Activated CD4-positive, alpha-beta T cell treated with anti-CD3 and anti-CD28 coated beads, Interleukin-2, Interleukin-6, amounts not matched to agents 100 ng/mL and 50 ng/mL, durations not matched to agents 16 hours and 8 hours (primary cell): ENCODE measurements at places on chromosomes 5 and 9.

DNA sequence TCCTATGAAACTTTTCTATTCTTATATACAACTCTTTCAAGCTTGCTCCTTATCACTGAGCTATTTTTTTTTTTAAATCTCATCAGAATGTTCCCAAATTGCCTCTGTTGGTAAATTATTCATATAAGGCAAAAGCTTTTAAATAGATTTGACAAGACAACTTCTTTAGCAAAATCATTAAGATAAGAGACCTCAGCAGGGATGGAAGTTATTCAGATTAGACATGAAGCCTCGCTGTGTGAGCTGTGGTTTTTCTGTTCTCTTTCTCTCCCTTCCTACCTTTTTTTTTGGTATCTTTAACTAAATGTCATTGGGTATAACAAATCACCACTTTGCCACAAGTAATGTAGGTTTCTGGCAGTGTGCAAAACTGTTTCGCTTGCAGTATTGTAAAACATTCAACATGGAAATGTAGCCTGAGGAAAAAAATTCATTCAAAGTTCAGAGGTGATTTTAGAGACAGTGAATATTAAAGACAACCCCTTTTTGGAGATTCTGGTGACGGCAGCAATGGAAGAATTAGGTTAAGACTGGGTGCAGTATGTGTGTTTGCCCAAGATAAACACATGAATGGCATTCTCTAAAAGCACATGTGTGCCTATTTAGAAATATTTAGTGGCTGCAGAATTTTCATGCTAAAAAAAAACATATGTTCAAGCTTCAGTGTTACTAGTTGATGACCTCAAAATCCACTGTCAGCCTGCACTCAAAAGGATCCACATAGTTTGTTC lies 467.1 kb downstream of the ZNF608 start:
- no peak for DNase-seq

DNA sequence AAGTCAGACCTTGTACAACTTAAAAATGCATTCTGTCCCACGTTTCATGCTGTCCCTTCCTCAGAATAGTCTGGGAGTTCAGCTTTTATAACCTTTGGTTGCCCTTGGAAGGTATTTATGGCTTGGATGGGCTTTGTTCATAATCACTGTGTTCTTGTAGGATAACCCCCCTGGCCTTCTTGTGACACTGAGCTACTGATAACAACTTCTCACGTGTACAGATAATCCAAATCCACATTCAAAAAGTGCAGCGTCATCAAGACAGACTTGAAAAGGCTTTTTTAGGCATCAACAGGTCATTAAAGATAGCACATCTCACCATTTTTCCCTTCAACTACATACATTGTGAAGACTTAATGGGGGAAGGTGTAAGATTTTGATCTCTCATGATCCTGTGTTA lies 42.0 kb downstream of the SLC1A3 start:
- DNase-seq: no peak

GRCh38 chr9:11199335-11199734 lies 586.5 kb upstream of the PTPRD start:
- no peak for DNase-seq

GRCh38 chr5:1363160-1363559 lies 18.3 kb upstream of the CLPTM1L start:
- no peak for DNase-seq

DNA sequence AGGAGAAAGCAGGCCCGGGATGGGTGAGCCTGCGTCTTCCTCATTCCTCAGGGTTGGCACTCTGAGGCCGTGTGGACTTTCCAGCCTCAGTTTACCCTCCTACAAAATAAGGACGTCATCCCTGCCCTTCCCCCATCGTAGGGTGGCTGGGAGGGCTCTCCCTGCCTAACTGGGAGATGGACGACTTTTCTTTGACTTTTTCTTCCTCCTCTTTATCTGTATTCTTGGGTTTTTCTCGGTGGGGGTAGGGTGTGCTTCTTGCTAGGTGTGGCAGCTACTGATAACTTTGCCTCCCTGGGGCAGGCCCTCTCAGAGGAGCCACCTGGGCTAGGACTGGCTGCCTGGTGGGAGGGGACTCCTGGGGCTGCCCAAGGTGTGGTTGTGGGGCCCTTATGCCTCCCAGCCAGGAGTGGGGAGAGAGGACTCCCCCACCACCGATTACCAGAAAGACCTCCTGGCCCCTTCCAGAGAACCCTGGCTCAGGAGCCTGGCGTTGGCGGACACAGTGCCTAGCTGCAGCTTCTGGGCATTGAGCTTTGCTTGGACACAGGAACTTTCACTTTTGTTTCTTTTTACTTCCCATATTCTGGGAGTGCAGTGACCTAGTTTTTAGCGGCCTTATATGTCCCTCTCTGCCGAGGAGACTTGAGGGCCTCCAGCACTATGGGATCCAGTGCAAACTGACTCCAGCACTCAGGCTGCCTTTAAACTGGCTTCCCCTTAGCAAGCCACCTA lies 6.1 kb downstream of the GLIPR2 start:
- no peak for DNase-seq

- DNase-seq: no peak
These were observed 23.3 kb upstream of the ACO1 start for GRCh38 chr9:32360983-32361673.

- DNase-seq: no peak
These were observed 219.3 kb downstream of the CEMIP2 start for GRCh38 chr9:71549023-71549422.

DNA sequence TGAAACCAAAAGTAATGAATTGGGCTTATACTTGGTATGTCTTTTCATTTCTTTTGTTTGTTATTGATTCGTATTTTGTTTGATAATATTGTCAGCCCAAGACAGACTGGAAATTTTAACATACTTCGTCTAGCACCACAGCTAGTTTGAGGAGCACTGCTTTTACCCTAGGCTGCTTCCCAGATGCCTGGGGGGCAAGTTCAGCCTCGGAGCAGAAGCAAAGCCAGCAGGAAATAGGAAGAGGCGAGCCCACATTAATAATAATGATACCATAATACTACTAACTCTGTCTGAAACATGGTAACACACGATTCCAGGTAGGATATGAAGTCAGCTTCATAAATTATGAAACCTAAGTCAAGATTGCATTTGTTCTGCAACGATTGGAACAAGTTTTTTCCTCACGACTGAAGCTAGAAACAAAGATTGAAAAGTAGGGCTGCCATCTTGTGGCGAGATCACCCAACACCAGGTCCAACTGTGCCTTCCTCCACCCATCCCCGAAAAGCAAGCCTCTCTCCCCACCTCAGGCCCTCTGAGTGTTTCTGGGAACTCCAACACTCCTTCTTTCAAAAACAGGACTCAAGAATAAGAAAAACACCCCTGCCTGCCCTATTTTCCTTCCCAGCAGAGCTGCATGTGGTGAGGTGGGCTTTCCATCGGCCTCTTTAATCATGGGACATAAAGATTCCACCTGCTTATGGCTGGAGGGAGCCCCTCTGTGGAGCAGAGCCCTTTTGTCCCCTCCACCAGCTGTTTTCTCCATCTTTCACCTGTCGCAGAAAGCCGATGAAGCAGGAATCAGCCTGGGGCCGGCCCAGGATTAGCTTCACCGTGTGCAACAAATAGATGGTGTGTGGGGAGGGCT lies 236.4 kb downstream of the CAAP1 start:
- no peak for DNase-seq

DNA sequence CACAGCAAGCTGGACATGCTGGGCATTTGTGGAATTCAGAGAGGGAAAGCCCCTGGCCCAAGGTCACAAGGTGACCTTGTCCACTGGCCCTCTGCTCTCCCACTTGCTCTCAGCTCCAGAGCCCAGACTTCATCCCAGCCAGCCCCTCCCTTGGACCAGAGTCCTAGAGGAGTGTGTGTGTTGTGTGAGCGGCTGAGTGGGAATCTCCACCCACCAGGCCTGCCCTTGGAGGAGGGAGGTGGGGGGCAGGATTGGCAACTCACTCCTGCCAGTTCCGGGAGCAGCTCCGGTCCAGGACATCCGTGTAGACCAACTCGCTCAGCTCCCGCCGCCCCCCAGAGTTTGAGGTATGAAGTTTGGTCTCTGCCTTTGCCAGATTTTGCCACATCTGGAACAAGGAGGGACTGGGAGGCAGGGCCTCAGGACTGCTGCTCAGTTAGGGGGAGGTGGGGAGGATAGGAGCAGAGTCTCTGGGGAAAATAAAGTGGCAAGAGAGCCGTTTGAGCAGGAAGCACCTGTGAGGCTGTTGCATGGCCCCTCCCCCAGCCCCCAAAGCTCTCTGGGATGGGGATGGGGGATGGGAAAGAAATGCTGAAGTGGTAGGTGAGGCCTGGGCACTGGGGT lies 1.4 kb downstream of the MZB1 start:
- DNase-seq: no peak

- DNase-seq: no peak
These were observed 35.1 kb upstream of the PCA3 start for GRCh38 chr9:76729116-76729515.

DNA sequence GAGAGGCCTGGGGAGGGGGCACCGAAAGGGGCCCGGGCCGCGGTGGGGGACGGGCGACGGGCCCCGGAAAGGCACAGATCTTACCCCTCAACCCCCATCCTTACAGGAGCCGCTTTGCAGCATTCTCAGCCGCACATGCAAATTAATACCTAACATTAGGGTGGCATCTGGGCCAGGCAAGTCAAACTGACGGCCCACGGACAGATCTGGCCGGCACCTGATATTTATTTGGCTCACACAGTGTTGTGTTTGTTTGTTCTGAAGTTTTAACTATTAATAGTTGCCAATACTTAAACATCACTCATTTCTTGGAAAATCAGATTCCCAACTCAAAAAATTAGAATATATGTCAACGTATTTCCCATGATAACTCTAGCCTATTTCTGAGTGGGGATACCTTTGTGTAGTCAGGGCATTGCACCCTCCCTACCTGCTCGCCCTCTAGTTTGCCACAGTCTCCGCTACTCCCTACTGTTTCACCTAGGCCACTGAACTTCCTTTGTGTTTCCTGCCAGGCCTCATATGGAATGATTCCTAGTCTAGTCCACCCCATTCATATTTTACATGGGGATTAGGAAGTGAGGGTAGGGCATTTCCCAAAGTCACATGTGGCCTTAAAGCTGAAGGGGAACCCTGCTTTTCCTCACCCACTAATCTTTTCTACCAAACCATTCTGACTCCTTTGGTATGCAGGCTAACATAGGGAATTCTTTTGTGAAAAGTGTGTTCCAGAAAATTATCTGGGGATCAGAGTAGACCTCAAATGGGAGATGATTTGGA lies 71.9 kb upstream of the LARP1 start:
- no peak for DNase-seq

DNA sequence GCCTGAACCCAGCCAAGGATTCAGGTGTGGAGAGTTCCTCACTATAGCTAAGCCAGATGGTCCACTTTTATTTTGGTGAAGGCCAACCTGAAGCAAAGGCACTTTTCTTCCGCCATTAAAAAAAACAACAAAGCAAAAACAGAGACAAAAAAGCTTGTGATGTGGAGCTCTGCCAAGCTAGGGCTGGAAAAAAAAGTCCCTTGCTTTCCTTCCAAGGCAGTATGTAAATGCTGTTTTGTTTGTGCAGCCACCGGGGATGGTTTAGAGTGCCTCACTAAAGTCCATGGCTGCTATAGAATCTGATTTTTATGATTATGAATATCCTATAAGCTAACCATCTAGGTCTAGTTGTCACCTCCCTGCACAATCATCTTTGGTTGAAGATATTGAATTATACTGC lies 14.9 kb downstream of the MEGF10 start:
- DNase-seq: no peak

- peak; percentile 19 for DNase-seq
These were observed 156.3 kb upstream of the FST start for GRCh38 chr5:53323943-53324642.

DNA sequence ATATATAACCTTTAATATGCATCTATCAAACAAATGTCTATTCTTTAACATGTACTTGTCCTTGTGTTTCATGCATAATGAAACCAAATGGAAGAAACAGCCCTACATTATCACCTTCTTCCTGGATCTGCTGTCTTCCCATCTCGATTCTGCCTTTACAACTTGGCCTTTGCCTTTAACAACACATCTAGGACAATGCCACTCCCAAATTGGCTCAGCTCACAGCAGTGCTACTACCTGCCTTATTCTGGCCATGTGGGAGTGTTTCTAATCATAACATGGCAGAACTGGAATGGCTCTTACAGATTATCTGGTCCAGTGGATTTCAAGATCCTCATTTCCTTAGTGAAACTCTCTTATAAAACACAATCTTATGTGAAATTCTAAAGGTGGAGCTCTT lies 176.5 kb downstream of the CARTPT start:
- no peak for DNase-seq

GRCh38 chr5:177430140-177430951 lies 3.9 kb downstream of the GRK6 start:
- DNase-seq: no peak

GRCh38 chr5:107359033-107359915 lies 311.5 kb downstream of the EFNA5 start:
- DNase-seq: no peak

GRCh38 chr9:76634356-76635054 lies 129.7 kb upstream of the PCA3 start:
- no peak for DNase-seq

DNA sequence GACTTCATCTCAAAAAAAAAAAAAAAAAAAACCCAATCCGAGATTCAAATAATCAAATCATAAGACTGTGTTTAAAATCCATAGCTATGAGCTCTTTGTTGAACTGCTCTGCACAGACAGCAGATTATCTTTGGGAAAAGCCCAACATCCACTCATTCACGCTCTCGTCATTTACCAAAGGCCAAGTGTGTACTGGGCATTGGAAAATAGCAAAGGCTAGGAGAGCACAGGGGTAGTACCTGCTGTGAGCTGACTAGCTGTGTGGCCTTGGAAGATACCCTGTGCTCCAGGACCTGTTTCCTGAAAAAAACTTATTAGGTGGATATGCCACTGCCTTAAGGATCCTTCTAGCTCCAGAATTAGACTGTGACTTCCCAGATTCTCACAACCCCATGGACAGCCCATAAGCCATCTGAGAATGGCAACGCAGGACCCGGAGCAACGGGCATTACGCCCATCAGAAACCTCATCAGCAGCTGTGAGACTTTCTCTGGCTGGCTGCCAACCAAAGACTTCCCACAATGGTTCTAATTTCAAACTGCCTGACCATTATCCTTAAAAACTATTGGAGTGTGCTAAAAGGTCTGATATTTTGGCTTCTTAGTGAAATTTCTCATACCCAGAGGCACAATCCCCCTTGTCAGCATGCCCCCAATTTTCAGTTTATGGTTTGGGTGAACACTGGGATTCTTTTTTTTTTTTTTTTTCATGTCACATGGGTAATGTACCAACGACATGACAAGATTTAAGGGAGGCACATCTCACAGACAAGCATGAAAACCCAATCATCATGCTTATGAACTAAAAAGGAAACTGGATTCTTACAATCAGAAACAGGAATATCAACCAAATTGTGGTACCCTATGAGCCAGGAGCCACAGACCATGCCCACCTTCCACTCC lies 16.8 kb downstream of the SERINC5 start:
- no peak for DNase-seq

DNA sequence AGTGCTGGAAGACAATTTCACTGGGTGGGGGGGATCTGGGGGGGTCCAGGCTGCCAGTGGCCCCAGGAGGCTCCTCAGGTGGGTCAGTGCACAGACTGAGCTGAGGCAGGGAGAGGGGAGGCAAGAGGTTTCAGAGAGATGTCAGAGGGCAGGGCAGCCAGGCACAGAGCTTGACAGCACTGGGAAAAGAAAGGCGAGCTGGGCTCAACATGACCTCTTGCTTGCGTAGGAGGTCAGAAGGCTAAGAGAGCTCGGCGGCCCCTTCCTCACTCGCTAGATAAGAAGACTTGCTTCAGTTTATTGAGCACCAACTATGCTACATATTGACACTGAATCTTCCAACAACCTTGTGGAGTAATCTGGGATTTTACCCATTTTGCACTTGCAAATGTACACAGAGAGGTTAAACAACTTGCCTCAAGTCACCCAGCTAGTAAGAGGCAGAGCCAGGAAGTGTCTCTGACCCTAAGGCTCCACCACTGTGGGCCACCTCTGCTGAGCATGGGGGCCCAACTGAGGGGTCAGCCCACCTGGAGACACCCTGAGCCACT lies 3.5 kb downstream of the PDLIM7 start:
- DNase-seq: no peak
